ENCODE measurements at places on chromosomes 16 and 17.

- DNase-seq, result no peak
These were observed 134.4 kb downstream of the CYLD start for GRCh38 chr16:50876263-50876662.

DNA sequence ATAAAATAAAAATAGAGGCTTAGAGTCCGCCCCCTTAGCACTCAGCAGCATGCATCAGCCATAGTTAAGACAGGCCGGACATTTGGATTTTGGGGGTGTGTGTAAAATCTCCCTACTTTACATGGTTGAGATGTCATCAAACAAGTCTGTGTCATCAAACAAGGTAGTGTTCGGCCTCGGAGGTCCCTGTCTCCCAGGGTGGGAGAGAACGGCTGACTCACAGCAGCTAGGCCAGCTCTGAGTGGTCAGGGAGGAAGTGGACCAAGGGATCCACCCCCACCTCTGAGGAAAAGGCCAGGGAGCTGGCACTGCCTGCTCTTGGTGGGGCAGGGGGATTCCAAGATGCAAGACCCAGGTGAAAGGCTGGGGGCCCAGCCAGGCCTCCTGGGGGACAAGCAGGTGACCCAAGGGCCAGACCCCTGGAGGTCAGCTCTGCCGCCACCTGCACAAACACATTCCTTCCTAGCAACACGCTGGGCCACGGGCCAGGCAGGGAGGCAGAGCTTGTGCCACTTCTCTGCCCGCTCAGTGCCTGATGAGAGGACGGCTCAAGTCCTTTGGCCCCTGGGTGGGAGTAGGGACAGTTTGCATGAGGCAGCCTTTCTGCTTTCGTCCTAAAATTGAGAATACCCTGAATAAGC lies 28.5 kb downstream of the KIFC3 start:
- no peak for DNase-seq

- DNase-seq, result no peak
These were observed 6.5 kb upstream of the LCAT start for GRCh38 chr16:67950335-67950843.

DNA sequence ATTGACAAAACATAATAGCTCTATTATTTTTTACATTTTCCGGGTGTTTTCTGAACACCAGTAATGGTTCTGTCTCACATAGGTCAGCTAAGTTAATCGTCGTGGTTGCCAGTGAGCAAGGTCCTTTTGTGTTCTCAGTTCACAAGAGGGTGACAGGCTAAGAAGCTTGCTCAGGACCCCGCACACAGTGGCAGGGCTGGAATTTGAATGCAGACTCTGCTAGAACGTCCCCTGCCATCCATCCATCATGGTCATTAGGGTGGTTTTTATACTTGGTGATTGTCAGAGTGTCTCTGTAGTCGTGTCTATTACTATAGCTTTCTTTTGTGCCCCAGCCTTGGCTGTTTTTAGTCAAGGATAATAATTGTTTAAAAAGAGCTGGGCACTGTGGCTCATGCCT lies 176.2 kb downstream of the SNX29 start:
- DNase-seq, result no peak

DNA sequence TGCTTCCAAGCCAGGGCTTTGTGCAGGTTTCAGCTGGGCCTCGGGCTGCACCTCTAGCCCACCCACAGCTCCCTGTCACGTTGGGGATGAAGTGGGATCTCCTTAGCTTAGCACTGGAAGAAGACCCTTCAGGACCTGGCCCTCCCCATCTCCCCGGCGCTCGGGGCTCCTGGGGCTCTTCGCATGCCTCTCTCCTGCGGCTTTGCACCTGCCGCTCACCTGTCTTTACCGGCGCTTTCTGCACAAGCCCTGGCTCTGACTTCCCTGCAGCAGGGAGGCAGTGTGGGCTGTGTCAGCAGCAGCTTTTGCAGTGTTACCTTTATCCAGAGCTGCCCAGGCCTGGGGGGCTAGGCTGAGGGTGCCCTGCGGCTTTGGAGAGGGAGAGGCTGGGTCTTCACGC lies 52.3 kb downstream of the NT5M start:
- DNase-seq, result no peak

- no peak for DNase-seq
These were observed 30.2 kb upstream of the FAAP100 start for GRCh38 chr17:81582341-81582740.

- no peak for DNase-seq
These were observed 167.2 kb downstream of the CYB561 start for GRCh38 chr17:63278728-63279442.

GRCh38 chr17:73278049-73278464 lies 16.4 kb upstream of the CPSF4L start:
- no peak for DNase-seq

GRCh38 chr17:62679866-62680377 lies 52.5 kb downstream of the MRC2 start:
- DNase-seq, result no peak

GRCh38 chr17:63071797-63072196 lies 105.8 kb downstream of the TANC2 start:
- DNase-seq, result no peak

GRCh38 chr17:77264617-77265230 lies 124.0 kb downstream of the SEC14L1 start:
- no peak for DNase-seq

DNA sequence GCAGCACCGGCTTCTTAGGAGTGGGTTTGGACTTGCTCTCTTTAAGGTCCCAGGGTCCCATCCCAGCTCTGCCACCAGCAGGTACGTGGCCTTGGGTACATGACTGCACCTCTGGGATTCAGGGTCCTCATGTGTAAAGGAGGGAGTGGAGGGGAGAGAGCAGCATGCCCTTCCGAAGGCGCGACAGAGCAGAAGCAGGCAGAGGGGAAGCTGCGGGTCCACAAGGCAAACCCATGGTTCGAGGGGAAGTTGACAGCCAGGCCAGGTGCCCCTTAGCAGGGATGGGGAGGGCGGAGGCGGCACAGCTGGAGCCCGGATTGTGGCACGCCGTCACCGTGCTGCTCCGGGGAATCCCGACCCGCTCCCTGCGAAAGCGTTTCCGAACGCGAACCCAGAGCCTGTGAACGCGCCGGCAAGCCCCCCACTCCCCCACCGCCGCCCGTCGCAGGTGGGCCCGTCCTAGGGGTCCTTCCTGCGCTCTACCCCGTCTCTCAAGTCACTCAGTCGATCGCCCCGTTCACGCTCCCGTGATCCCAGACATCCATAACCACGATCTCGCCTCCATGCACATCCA lies 4.1 kb upstream of the TBX2 start:
- DNase-seq, result no peak

DNA sequence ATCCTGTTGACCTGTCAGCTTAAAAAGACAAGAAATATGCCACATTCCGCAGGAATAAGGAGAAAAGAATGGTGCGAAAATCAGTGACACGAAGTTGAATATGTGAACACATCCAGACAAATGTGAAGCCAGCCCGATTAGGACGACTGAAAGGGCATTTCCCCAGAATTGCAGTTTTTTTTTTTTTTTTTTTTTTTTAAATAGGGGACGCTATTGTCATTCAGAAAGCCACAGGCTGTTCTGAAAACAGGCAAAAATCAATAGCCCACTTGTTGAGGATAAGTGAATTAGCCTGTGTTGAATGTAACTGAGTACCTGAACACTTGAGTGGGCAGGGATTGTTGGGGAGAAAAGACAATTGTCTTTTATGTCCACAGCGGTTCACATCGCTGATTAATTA lies 507.1 kb downstream of the WWOX start:
- DNase-seq, result no peak

GRCh38 chr17:39641883-39642282 lies 4.9 kb downstream of the STARD3 start:
- DNase-seq, result no peak

GRCh38 chr17:76925441-76925891 lies 57.3 kb downstream of the MGAT5B start:
- DNase-seq, result no peak

DNA sequence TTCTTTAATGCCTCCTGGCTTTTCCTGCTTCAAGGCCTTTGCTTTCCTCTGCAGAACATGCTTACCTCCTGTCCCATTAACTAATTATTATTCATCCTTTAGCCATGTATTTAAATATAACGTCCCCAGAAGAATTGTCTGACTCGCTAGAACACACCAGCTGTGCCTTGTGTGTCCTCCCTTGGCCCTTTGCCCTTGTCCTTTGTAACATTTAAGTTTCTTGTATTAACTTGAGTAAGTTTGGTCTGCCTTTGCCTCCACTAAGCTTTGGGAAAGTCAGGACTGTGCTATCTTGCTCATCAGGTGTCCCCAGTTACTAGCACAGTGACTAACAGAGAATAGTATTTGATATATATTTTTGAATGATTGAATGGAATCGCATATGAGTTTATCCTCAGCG lies 29.6 kb upstream of the ABCA9 start:
- no peak for DNase-seq

DNA sequence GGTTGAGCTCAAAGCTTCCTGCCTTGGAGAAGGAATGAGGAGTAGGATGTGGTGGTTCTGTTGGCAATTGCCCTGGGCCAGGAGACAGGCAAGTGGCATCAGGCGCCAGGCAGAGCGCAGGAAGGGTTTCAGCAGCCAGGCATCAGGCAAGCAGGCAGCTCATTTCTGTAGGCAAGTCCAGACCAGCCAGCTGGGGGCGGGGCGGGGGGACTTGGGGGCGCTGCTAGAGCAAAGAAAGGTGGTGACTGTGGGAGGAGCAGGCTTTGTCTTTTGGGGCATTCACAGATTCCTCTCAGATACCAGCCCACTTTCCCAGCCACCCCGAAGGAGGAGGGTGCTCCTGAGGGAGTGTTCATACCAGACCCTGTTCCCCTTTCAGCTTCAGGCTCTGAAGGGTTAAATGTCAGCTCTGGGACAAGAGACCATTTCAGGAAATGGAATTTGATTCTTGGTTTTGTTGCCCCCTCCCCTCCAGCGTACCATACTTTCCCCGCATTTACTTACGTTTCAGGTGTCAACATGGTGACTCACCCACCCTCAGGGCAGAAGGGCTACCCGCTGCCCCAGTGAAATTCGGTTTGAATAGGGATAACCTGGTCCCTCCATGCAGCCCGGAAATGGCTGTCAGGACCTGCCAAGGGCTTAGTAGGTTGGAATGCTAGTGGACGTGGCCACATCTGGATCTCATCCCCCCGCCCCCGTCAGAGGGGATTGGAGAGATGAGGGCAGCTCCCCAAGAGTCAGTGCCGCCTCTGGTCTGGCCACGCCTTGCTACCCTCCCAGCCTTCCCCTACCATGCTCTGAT lies 13.2 kb downstream of the NGFR start:
- DNase-seq, result peak; percentile 41

DNA sequence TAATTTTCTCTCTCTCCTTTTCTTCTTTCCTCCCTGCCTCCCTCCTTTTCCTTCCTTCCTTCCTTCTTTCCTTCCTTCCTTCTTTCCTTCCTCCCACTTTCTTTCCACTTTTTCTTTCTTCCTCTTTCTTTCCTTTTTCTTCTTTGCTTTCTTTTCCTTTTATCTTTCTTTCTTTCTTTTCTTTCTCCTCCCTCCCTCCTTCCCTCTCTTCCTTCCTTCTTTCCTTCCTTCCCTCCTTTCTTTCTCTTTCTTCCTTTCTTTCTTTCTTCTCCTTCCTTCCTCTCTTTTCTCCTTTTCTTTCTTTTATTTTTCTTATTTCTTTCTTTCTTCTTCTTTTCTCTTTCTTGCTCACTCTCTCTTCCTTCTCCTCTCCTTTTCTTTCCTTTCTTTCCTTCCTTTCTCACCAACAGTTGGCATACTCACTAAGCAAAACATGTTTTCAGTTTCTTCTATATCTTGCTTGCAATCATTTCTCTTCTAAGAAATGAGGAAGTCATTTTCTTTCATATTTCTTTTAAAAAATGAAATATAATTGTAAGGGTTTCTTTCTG lies 97.1 kb upstream of the MAF start:
- no peak for DNase-seq

DNA sequence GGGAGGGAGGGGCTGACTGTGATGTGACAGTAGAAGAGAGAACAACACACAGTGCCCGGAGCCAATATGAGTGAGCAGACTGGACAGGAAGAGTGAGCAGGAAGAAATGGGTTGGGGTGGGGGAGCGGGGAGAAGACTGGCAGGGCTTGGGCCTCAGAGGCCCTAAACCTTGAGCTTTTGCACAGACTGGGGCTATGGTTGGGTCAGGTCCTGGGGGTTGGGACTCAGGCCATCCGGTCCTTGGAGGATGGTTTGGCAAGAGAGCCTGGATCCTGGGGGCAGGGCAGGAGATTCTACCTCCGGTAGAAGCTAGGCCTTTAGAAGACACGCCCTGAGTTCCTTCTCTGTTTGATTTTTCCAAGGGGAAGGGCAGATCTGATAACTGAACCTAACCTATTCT lies 1.1 kb downstream of the CAMTA2 start:
- no peak for DNase-seq

- DNase-seq, result peak; percentile 53
These were observed 12.0 kb upstream of the TNRC6A start for GRCh38 chr16:24717411-24717810.

DNA sequence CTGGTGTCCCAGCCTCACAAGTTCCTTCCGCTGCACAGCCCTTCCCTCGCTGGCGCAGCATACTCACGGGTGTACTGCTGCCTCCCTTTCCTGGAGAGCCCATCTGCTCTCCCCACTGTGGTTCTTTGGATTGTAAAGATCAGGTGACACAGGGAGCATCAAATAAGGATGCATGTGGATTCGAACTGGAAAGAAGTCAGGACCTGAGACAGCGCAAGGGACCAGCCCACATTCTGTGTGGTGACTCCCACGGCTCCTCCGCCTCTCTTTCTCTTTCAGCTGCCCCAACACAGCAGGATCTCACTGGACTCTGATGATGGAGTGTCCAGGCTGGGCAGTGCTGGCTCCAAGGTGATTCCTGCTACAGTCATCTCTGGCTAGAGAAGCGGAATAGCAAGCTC lies 8.1 kb downstream of the LDAF1 start:
- DNase-seq, result no peak

DNA sequence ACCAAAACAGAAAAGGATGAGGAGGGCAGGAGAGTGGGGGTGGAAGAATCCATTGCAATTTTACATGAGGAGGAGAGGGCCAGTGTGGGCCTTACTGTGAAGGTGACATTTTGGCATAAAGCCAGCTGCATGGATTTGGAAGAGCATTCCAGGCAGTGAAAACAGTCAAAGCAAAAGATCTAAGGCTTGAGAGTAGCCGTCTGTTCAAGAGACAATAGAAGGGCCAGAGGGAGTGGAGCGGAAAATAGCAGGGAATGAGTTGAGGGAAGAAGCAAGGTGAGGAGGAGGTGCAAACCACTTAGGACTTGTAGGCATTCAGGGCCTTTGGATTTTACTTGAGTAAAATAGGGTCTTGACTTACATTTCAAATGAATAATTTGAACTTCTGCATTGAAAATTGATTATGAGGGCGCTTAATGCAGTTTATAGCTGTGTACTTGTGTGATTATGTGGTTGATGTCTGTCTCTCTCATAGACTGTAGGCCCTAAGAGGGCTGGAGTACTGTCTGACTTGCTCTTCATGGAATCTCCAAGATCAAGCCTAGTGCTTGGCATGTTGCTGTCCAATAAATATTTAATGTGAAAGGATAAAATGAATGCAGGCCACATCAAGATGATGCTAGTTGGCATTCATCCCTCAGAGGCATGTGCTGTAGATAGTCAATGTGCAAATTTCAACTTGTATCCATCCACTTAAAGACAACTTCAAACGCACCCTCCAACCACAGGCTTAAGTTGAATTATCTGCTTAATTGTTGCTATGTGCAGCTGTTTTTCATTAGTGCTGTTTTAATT lies 772.1 kb upstream of the RBFOX1 start:
- no peak for DNase-seq

GRCh38 chr16:77233799-77234519 lies 34.8 kb downstream of the SYCE1L start:
- no peak for DNase-seq

Measured in AG08395 (cell line).